CD4-positive, alpha-beta T cell treated with Interleukin-17A for 1 hour (primary cell): ENCODE measurements at places on chromosomes 5 and 9.

DNA sequence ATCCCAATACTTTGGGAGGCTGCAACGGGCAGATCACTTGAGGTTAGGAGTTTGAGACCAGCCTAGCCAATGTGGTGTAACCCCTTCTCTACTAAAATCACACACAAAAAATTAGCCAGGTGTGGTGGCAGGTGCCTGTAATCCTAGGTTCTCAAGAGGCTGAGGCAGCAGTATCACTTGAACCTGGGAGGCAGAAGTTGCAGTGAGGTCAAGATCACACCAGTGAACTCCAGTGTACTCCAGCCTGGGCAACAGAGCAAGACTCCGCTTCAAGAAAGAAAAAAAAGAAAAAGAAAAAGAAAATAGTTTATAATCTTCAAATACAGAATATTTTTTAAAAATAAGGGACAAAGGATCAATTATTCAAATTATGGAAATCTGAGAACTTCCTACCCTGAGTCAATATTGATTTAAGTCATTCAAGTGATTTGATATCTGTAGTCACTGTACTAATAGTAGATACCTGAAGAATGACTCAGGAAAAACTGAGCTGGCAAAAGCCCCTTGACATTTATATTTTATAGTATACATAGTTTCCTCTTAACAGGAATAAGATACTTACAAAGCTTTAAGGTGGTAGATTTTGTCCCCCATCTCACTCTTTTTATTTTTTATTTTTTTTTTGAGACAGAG, 61.8 kb downstream of the PTBP3 start:
- no peak for DNase-seq

GRCh38 chr9:110869931-110870330, 168.3 kb downstream of the LPAR1 start:
- no peak for DNase-seq

- no peak for DNase-seq
Observed at GRCh38 chr5:179300581-179301180, 44.6 kb downstream of the ADAMTS2 start.

GRCh38 chr9:115373710-115374045, 255.7 kb upstream of the TNC start:
- no peak for DNase-seq

GRCh38 chr5:135426102-135427082, 20.8 kb downstream of the DCANP1 start:
- DNase-seq = peak; percentile 57
